ENCODE measurements at places on chromosomes 4 and X.

- DNase-seq = no peak
Measured at GRCh38 chr4:119510395-119511149, 118.0 kb downstream of the PDE5A start.

GRCh38 chr4:73539386-73539785 lies 57.8 kb downstream of the AFM start:
- DNase-seq = no peak

DNA sequence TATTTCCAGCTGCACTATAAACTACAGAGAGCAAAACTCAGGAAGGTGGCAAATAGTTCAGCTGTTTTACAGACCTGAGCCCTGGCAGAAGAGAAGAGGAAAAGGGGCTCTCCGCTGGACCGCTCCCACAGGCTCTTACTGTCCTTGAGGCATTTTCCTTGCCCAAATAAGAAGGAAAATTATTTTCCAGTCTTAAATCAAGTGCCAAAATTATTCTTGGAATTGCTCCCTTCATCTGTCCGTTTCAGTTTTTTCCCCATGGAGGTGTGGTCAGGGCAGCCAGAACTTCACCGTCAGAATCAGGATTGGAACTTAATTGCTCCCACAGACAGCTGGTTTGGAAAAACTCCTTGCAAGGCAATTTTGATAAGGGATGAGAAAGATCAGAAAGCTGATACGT lies 35.2 kb upstream of the SPINK2 start:
- DNase-seq = no peak

- DNase-seq = no peak
Measured at GRCh38 chr4:8438743-8439142, 1.8 kb downstream of the ACOX3 start.

DNA sequence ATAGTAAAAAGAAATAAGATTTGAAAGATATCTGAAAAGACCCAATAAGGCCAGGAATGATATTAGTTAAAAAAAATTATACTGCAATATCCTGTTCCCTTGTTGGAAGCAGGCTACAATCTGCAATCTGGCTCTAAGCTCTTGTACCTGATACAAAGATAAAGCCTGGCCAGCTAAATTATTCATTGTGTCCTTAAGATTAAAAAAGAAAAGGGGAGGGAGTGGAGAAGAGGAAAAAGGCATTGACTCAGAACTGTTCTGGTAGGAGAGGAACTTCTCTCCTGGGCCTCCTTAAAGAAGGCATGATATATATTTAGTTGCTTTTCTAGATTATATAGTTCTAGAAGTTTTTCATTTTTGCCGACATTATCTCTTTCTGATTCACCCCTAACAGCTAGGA lies 46.7 kb downstream of the IRF2 start:
- DNase-seq = no peak

- no peak for DNase-seq
Measured at GRCh38 chr4:7328913-7329638, 105.7 kb downstream of the PSAPL1 start.

DNA sequence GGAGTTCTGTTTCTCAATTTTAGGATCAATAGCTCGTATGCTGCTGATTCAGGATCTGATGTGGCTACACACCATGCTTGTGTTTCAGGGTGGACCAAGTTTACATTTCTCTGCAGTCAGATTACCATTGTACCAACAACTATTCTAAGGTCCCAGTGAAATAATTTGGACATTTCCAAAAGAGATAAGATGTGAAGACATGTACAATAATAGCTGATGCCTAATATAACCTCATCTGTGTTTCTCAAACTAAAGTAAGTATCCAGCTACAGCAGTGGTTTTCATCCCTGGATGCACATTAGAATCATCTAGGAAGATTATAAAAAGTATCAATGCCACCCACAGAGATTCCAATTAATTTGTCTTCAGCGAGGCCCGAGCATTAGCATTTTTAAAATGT lies 209.7 kb downstream of the ANTXR2 start:
- DNase-seq = no peak

GRCh38 chr4:137541876-137542646 lies 9.8 kb upstream of the PCDH18 start:
- DNase-seq = no peak

DNA sequence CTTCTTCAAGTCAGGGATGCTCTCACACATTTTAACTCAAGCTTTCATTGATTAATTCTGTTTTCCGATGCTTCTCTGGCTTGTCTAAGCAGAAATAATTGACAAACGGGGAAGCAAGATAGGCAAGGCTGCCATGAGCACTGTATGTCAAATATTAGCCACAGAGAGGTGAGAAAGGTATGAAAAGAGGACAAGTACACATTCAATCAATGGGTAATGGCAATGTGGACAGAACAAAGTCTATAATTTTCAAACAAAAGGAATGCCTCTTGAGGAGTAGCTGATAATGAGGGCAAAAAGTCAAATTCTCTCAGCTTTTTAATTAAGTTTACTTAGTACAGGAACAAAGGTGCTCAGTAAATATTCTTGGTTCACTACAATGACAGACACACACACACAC lies 19.6 kb downstream of the COX7B2 start:
- DNase-seq = no peak

DNA sequence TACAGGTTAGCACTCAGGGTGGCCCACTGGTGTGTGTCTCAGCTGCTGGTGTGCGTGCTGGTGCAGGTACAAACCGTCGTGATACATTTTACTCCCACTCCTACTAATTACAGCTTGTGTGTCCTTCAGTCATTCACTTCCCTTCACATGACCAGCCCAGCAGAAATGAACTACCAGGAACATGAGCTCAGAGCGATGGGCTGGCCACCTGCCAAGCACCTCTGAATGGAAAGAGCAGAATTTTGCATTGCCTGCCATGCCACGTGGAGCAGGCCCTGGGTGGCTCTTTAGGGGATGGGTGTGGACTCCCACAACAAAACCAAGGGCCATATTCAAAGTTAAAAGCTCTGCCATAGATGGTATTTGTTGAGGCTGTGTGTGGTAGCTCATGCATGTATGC lies 58.9 kb upstream of the PGM2 start:
- no peak for DNase-seq

GRCh38 chr4:183264614-183265013 lies 55.5 kb downstream of the CLDN22 start:
- DNase-seq = no peak

- DNase-seq = no peak
Measured at GRCh38 chr4:42466273-42466844, 69.1 kb downstream of the SHISA3 start.

GRCh38 chr4:130214268-130214667 lies 1118.3 kb downstream of the C4orf33 start:
- DNase-seq = no peak

DNA sequence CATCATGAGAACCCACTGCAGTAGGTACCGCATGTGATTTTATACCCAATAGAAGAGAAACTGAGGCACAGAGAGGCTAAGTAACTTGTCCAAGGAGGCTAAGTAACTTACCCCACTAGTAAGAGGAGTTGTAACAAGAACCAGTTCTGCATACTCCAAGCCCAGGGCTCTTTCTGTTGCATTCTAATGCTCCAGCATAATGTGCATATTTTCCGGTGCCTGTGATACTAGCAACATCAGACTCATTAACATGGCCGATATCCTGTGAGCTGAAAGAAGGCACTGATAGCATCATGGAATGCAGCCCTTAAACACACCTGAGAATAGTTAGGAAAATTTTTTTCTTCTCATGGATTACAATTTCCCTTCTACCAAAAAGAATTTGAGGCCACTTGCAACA lies 39.7 kb upstream of the KLF3 start:
- DNase-seq = no peak

DNA sequence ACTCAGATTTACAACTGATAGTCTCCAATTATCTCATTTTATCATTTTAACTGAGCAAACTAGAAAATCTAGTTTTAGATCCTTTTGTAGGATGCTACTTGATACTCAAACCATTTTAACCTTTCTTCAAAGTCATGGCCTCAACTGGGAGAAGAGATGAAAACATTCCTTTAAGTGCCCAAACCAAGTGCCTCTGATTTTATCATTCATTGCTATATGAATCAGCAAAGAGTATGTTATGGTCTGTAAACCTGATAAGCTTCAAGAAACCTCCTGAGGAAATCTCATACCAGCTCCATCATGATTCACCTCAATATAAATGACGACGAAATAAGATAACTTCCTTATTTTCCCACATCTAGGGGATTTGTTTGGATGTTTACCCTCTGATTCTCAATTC lies 119.9 kb downstream of the FAM13A start:
- DNase-seq = no peak

- no peak for DNase-seq
Measured at GRCh38 chr4:160020804-160021203, 917.9 kb downstream of the RAPGEF2 start.

- no peak for DNase-seq
Measured at GRCh38 chr4:140743194-140743931, 12.8 kb downstream of the TBC1D9 start.

GRCh38 chr4:81412946-81413495 lies 58.7 kb downstream of the RASGEF1B start:
- DNase-seq = no peak

GRCh38 chrX:97096385-97096784 lies 212.7 kb downstream of the RPA4 start:
- DNase-seq = no peak

GRCh38 chrX:149807747-149808458 lies 26.2 kb downstream of the MAGEA9 start:
- DNase-seq = no peak

DNA sequence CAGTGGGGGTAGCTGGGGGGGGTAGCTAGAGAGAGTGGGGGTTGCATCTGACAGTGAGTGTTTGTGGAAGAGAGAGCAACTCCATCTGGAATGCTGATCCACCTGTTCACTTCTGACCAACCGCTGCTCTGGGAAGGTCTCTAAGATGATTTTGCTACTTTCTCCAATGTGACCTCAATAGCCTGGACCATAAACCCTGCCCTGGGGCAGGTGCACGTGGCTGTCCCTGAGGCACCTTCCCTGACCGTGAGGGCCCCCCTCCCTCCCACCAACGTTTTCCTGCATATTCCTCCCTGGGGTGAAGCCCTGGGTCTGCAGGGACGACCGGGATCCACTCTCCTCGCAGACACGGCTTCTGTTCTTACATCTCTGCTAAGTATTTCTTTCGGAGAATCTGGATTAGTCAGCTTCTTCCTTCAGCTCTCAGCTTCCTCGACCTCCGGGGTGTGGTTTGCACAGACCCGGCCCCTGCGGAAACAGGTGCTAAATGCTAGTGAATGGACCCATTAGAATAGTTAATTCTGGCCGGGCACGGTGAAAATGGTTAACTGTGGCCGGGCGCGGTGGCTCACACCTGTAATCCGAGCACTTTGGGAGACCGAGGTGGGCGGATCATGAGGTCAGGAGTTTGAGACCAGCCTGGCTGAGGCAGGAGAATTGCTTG lies 21.4 kb upstream of the PLCXD1 start:
- DNase-seq = no peak

DNA sequence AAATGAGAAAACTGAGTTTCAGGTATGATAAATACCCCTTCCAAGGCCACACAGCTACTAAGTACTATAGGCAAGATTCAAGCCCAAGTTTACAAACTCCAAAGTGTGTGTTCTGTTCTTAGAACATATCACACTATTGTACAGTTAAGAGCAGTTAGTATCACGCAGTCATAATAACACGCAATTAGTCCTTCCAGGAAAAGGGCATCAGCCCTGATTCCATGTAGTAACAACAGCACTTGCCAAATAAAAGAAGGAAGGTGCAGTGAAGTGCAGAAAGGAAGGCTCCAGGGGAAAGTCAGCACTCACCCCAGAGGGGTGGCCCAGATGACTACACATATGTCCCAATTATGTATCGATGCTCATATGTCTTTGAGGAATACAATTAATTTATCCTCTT lies 4.4 kb downstream of the TASL start:
- no peak for DNase-seq

- DNase-seq = no peak
Measured at GRCh38 chr4:32172761-32173160, 1452.6 kb downstream of the PCDH7 start.

DNA sequence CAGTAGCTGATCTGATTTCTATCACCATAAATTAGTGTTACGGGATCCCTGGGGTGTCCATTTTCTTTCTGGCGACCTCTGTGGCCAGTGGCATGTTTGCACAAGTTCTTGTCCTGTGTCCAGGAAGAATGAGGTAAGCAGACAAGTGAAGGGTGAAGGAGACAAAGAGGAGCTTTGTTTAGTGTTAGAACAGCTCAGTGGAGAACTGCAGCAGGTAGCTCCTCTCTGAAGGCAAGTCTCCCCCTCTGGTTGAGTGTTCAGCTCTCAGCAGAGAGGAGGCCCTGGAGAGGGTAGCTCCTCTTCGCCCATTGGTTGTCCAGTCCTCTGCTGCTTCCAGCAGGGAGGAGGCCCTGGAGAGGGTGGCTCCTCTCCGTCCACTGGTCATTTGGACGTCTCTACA lies 47.2 kb downstream of the DMP1 start:
- DNase-seq = no peak

GRCh38 chr4:160009656-160010493 lies 907.0 kb downstream of the RAPGEF2 start:
- DNase-seq = no peak

DNA sequence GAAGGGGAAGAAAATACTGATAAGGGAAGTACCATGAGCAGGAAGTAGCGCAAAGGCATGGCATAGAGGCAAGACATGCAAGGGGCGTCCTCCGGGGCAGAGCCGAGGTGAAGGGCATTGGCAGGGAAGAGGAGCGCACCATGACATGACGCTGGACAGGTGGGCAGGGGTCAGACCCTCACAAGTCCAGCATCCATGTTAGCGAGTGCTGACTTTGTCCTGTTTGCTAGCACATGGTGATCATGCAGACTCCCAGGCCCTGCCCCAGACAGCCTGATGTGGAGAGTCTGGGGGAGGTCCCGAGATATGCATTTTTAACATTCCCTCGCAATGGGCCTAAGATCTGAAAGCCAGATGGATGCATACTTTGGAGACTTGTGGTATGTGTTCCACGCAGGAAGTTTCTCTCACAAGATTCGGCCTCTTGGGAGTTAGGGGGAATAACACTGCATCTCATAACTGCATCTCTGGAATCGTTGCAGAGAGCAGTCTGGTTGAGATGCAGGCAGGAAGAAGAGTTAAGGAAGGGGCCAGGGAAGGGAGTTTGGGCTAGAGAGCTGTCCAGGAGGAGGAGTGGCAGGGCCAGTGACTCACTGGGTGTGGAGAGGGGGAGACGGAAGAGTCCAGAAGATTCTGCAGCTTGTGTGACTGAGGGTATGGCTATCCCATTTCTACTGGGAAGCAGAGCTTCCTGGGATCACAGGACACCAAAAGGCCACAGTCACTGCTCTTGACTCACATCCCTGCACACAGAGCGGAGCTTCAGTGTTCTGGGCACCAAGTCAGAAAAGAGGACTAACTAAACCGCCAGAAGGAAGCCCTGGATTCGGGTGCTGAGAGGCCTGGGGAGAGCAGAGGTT lies 59.7 kb downstream of the FAM184B start:
- DNase-seq = no peak

GRCh38 chr4:13942977-13943376 lies 315.5 kb upstream of the BOD1L1 start:
- no peak for DNase-seq

- no peak for DNase-seq
Measured at GRCh38 chr4:1041936-1042330, 30.5 kb downstream of the FGFRL1 start.

DNA sequence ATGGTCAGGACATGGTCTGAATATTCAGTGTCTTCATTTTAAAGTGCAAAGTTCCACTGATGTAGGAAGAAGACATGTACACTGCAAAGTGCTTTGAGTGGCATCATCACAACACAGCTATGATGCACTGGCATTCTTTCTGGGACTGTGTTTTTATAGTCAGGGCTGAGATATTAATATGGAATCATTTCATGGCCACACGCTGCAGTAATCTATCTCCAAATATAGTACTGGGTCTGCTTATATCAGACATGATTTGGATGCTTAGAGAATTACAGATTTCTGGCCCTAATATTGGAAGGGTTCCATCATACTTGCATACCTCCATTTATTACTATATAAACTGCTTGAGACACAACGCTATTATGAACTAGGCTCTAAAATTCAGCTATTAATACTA lies 1170.9 kb downstream of the NLGN4X start:
- no peak for DNase-seq

Measured in stimulated activated CD8-positive, alpha-beta memory T cell treated with anti-CD3 and anti-CD28 coated beads, Interleukin-15, amount 100 ng/mL, for 4 hours (primary cell).